Adrenal gland (tissue), 19 donors: ENCODE measurements at places on chromosomes 11 and 22. TPM values are rescaled to one million over a fixed set of nuclear protein-coding genes. Genes with fewer than 3 reads are reported as not detected.

PAMR1 gene
- total RNA-seq = 9.4 TPM

SLC5A12 gene
- total RNA-seq = 0.13 TPM

LGR4 gene
- total RNA-seq = 34.1 TPM

KCNQ1OT1 gene
- 0.84 TPM for total RNA-seq

BCO2 gene
- total RNA-seq = 59.9 TPM

SLC36A4 gene
- total RNA-seq = 12.5 TPM

PNPLA5 gene
- total RNA-seq = not detected
